ENCODE measurements at places on chromosomes 4 and X.

GRCh38 chr4:24392613-24393012 lies 191.7 kb downstream of the DHX15 start:
- H3K4me3 ChIP-seq: no peak overlapping the region
- no peak for DNase-seq
- H3K27me3 ChIP-seq: no peaks in the 10 kb centered on the region
- no peaks in the 10 kb centered on the region for H3K4me1 ChIP-seq
- no peaks in the 10 kb centered on the region for H3K36me3 ChIP-seq

DNA sequence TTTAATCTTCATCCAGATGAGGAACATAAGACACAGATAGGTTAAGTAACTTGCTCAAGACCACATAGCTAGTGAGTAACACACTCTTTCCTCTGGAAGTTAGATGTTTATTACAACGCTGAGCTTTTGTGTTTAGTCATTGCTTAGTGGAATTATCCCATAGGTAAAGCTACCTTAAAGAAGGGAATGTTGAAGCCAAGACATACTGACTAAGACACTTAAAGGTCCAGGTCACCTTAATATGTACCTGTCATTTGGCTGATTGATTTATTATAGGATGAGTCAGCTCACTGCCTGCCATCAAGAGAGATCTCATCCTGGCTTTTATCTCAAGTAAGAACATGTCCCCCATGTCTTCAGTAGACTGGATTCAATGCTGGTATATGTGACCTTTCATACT lies 53.4 kb downstream of the KDR start:
- H3K4me1 ChIP-seq: no peaks in the 10 kb centered on the region
- H3K4me3 ChIP-seq: no peak overlapping the region
- no peak for DNase-seq
- no peak overlapping the region for H3K27ac ChIP-seq
- no peaks in the 10 kb centered on the region for H3K36me3 ChIP-seq

- no peaks in the 10 kb centered on the region for H3K27me3 ChIP-seq
- no peaks in the 10 kb centered on the region for H3K4me1 ChIP-seq
- no peak overlapping the region for H3K4me3 ChIP-seq
Measured at GRCh38 chr4:19780871-19781270, 470.8 kb upstream of the SLIT2 start.

- DNase-seq: no peak
- no peaks in the 10 kb centered on the region for H3K4me1 ChIP-seq
- H3K27ac ChIP-seq: no peak overlapping the region
- H3K4me3 ChIP-seq: no peak overlapping the region
- H3K36me3 ChIP-seq: no peaks in the 10 kb centered on the region
- no peaks in the 10 kb centered on the region for H3K27me3 ChIP-seq
Measured at GRCh38 chr4:24668956-24669355, 84.6 kb upstream of the DHX15 start.

- no peaks in the 10 kb centered on the region for H3K36me3 ChIP-seq
- DNase-seq: no peak
- no peak overlapping the region for H3K4me3 ChIP-seq
- no peaks in the 10 kb centered on the region for H3K27me3 ChIP-seq
Measured at GRCh38 chrX:51891821-51892551, 1.4 kb upstream of the MAGED1 start.

DNA sequence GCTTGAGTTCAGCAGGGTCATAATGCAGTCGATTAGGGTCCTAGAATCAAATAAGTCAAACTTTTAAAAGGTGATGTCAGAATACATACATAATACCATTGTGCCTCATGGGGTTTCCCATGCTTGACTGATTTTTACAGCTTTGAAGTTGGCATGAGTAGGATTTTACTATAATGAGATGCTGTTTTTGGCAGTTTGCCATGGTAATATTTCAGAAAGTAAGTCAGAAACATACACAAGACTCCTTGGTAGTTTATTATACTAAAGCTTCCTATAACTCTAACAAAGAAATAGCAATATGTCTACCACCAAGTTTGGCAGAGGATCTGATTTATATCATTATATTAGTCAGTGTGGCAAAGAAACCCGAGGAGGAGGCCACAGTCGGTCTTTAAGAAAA lies 45.2 kb downstream of the PHKA2 start:
- H3K27ac ChIP-seq: no peak overlapping the region
- H3K4me1 ChIP-seq: no peaks in the 10 kb centered on the region
- DNase-seq: no peak
- H3K36me3 ChIP-seq: no peaks in the 10 kb centered on the region

GRCh38 chr4:84971319-84971932 lies 4.9 kb upstream of the WDFY3 start:
- DNase-seq: no peak
- no peak overlapping the region for H3K27ac ChIP-seq
- no peaks in the 10 kb centered on the region for H3K4me1 ChIP-seq
- H3K36me3 ChIP-seq: no peaks in the 10 kb centered on the region

All from vagina (tissue), 2 donors.